Non-pigmented ciliary epithelial cell (primary cell): ENCODE measurements at places on chromosomes 11 and 22.

DNA sequence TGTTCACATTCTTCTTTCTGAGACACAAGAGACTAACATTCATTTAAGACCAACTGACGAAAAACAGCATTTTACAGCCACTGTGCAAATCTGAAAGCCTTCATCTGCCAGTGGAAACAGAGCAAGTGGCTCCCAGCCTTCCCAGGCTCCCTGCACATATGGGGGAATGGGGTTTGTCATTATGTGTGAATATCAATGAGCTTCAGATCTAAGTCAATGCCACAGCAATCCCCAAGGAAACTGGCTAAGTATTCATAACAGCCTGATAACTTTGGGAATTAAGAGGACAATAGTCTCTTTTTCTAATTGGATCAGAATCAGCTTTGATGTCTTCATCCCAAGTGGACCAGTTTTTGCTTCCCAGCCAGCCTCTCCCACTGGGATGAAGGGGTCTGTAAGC lies 66.9 kb downstream of the ABTB2 start:
- no peak for DNase-seq

GRCh38 chr11:117827521-117828511 lies 3.3 kb upstream of the FXYD2 start:
- no peak for DNase-seq

- DNase-seq, result no peak
These were observed at the start of gene PDE3B for GRCh38 chr11:14643697-14644225. Gene PDE3B (plus strand): TSS chr11:14643804. CDS start chr11:14644076, 272 bp downstream.

GRCh38 chr11:45332276-45332934 lies 46.3 kb upstream of the SYT13 start:
- DNase-seq, result peak; percentile 1

- no peak for DNase-seq
These were observed 440.4 kb downstream of the INSC start for GRCh38 chr11:15555161-15555560.

- DNase-seq, result no peak
These were observed 14.1 kb downstream of the SCUBE1 start for GRCh38 chr22:43329061-43329460.

GRCh38 chr11:122215244-122215992 lies 99.4 kb upstream of the BLID start:
- DNase-seq, result peak; percentile 75

- DNase-seq, result no peak
These were observed 21.8 kb upstream of the RASD2 start for GRCh38 chr22:35518811-35519210.

DNA sequence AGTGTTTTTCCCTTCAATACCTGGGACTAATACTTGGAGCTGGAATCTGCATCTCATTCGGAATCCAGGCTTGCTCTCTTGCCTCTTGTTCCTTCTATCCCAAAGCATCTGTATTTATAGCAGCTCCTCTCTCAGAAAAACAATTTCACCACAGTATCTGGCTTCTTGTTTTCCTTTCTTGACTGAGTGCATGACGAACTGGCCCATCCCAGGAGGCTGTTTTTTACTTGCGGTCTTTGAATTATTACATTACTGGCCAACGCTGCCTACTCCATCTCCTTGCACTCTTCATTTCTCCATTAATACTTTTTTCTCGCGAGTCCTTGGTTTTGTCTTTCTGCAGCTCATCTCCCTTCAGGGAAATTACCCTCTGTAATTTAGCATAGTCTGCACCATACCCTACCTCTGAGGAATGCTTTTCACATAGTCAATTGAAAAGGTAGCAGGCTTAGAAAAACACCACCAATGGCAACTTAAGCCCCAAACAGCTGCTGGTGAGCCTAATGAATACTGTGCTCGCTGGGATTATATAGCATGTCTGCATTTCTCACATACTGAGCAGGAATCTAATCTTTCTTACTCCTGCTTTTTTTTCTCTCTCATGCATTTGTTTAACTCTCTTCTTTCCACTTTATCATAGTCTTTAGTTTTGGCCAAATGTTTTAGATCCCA lies 277.4 kb upstream of the SESN3 start:
- no peak for DNase-seq

DNA sequence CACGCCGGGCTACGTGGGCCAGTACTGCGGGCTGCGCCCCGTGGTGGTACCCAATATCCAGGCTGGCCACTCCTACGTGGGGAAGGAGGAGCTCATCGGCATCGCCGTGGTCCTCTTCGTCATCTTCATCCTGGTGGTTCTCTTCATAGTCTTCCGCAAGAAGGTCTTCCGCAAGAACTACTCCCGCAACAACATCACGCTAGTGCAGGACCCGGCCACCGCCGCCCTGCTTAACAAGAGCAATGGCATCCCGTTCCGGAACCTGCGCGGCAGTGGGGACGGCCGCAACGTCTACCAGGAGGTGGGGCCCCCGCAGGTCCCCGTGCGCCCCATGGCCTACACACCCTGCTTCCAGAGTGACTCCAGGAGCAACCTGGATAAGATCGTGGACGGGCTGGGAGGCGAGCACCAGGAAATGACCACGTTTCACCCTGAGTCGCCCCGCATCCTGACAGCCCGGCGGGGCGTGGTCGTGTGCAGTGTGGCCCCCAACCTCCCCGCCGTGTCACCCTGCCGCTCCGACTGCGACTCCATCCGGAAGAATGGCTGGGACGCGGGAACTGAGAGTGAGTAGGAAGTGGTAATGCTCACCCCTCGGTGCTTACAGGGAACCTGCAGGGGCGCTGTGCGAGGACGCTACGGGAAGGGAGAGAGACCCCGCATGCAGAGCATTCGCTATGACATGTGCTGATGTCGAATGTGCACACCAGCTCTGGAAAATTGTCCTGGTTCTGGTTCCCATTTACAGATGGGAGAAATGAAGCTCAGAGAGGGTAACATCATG lies 86.4 kb upstream of the MTNR1B start:
- no peak for DNase-seq

DNA sequence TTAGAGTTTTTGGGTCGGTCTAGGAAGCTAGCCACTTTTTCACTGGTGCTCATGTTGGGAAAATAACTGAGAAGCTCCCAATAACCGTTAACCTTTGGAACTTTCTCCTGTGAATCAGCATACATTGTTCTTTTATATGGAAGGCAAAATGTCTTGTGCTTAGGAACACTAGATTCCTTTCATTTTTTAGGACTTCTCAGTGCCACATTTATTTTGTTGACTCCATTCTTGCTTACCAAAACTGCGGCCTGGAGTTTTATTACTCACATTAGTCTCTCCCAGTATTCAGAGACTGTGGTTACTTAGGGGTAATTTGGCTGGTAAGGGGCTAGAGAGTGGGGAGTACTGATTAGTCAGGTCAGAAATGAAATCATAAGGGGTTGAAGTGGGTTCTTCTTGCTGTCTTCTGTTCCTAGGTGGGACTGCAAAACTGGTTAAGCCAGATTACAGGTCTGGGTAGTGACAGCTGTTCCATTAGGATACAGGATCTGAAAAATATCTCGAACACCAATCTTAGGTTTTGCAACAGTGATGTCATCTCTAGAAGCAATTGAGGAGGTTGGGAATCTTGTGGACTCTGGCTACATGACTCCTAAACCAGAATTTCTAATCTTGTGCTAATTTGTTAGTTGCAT lies 631.4 kb upstream of the LUZP2 start:
- DNase-seq, result no peak

- DNase-seq, result no peak
These were observed 15.5 kb downstream of the APOL3 start for GRCh38 chr22:36144886-36145541.
